ENCODE measurements at places on chromosomes 3 and 15.
A peak's percentile ranks its signal among the peaks of the same experiment; 100 is the strongest.

GRCh38 chr15:83062768-83063180 is 4.3 kb downstream of the BTBD1 start:
- no peak for DNase-seq

DNA sequence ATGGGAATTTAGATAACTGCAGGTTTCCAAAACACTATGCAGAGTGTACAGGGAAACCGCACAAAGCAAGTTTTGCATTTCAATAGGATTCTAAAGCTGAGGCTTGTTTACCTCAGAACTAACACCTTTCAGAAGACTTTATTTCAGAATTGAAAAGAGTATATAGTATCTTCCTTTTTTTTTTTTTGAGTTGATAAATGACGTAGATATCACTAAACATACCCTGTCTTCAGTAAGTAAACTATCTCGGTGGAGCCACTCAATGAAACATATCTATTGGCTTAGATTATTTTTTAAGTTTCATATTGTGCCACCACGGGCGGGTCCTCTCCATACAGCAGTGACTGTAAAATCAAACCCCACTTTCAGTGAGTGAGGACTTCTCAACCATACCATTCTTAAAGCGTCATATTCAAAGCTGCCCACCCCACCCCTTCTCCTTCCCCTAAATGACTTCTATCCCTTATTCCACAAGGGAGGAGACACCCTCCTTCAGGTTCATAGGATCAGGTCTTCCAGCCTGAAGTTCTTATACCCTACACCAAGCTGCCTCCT is 2.0 kb upstream of the TBL1XR1 start:
- DNase-seq, result no peak

GRCh38 chr3:126760541-126760940 is 56.5 kb downstream of the CHCHD6 start:
- DNase-seq, result no peak

- no peak for DNase-seq
These were observed 919.0 kb downstream of the EPHA3 start for GRCh38 chr3:90026406-90026805.

- no peak for DNase-seq
These were observed 22.6 kb downstream of the MTHFS start for GRCh38 chr15:79874242-79874641.

DNA sequence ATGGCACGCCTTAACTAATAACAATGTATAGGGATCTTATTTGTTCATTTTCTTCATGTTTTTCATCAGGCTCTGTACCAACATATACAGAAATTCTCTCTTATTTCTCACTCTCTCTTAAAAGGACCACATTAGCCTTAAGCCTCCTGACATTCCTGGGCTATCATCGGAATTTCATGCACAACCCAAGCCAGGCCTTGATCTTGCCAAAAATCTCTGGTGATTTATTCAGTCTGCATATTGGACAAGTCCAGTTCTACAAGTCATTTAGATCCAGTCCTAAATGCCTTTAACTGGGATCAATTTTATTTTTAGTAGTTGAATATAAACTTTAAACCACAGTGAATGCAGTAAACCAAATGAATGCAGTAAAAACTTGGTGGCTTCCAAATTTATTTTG is 385.4 kb downstream of the MECOM start:
- no peak for DNase-seq

DNA sequence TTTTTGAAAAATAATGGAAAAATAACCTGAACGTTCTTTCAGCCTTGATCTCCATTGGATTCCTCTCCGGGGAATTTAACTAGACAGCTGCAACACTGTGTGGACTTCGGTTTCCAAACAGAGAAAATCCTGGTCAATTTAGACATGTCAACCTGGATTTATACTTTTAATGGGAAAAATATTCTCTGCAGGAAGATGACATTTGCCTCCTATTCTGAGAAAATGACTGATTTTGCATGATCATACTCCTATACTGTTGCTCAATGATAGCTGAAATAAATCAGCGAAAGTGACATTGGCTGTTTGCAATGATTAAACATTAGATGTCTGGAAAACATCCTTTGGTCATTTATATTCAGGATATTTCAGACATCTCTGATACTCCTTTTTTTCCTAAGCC is 94.8 kb downstream of the GABRG3 start:
- no peak for DNase-seq

DNA sequence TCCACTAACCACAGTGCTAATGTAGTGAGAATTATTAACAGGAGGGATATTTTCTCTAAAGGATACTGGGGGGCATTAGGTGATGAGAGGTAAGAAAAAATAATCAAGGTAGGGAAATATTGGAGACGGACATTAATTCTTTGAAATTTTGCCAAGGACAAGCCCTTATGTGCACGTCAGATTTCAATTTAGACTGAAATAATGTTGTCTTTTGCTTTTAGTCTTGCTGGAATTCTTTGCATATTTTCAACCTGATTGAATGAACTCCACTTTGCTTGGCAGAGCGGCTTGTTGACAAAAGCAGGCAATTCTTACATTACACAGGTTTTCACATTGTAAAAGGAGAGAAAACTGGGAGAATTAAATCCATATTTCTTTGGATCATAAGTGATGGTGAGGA is 25.0 kb upstream of the C3orf52 start:
- DNase-seq, result no peak

GRCh38 chr3:41210966-41211365 is 11.7 kb downstream of the CTNNB1 start:
- DNase-seq, result no peak

DNA sequence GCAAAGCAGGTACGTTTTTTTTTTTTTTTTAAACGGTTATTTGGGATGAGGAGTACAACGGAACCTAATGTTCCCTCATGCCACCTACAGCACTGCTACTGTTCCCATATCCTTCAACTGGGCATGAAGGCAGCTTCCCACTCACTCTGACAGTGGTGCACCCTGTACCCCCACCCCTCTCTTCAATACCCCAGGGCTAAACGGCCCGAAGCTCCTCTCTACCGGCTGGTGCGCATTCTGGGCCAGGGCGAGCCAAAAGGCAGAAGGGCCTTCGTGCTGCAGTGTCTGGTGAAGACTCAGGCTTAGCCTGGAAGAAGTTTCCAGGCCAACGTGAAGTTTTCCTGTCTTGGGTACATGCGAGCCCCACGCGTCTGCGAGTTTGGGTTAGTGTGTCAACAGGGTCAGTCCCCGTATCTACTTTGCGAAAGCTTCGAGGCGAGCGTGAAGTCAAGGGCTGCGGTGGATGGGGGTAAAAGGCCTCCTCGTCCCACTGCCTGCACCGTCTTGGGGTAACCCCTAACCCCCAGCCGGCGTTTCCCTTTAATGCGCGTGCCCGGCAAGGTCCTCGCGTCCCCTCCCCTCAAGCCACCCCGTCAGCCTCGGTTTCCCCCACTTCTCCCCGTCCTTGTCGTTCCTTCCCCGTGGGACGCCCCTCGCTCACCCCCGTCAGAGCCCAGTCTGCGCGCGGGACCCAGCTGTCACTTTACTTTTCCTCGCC is 765 bp upstream of the UBE2E2 start:
- DNase-seq, result no peak

DNA sequence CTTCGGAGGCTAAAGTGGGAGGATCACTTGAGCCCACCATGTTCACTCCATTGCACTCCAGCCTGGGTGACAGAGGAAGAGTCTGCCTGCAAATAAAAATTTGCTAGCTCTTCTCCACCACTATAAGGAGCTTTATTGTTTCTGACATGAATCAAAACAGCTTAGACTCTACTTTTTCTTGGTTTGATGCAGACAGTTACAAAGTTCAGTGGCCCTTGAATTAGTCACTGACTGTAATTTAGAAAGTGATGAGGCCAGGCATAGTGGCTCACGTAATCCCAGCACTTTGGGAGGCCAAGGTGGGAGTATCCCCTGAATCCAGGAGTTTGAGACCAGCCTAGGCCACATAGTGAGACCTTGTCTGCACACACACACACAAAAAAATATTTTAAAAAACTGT is 172.4 kb upstream of the CGNL1 start:
- no peak for DNase-seq

DNA sequence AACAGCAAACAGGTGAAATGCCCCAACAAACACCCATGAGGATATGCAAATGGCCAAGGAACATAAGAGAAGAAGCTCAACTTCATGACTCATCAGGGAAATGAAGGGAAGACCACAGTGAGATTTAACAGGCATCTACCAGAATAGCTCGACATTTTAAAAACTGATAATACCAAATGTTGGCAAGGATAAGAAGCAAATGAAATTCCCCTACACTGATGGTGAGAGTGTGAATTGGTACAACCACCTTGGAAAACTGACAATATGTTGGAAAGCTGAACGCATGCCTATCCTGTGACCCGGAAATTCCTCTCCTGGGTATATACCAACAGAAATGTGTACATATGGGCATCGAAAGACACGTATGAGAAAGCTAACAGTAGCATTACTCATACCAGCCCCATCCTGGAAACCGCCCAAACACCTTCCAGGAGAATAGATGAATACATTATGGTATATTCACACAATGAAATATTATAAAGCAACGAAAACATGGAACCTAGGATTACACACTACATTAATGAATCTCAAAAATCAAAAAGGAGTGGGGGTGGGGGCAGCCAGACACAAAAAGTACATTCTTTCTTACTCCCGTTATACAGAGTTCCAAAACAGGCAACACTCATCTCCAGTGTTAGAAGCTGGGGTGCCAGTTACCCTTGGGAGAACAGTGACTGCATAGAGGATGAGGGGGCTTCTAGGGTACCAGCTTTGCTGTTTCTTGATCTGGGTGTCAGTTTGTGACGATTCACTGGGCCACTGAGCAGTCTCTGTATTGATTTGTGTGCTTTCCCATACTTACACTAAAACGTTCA is 16.9 kb downstream of the RFTN1 start:
- DNase-seq, result no peak

DNA sequence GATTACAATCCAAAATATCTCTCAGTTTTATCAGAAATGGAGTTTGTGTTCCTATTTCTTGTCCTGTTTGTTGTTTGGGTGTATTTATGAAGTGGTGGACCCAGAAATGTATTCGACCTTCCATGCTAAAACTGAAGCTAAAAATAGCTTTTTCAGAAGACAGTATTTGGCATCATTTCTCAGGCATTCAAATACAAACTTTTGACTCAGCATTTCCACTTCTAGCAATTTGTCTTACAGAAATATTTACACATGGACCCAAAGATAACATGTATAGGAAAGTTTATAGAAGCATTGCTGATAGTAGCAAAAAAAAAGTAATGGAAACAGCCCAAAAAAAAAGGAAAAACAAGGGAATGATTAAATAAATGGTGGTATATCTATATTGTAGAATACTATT is 156.3 kb downstream of the HCN4 start:
- no peak for DNase-seq

DNA sequence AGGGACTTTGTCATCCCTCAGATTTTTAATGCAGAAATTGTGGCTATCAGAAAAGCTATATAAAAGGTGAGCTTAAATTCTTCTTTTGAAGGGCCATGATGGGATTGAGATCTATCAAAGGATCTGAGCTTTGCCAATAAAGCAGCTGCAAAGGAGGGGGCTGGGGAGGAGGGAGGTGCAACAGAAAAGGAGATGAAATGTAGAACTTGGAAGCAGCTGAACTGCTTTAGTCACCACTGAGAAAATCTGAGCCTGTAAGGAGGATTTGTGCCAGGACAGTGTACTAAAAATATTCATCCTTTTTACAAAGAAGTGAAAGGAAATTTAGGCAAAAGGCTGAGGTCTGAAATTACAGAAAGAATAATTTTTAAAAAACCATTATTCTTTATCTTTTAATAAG is 10.4 kb downstream of the TSPAN3 start:
- DNase-seq, result no peak

DNA sequence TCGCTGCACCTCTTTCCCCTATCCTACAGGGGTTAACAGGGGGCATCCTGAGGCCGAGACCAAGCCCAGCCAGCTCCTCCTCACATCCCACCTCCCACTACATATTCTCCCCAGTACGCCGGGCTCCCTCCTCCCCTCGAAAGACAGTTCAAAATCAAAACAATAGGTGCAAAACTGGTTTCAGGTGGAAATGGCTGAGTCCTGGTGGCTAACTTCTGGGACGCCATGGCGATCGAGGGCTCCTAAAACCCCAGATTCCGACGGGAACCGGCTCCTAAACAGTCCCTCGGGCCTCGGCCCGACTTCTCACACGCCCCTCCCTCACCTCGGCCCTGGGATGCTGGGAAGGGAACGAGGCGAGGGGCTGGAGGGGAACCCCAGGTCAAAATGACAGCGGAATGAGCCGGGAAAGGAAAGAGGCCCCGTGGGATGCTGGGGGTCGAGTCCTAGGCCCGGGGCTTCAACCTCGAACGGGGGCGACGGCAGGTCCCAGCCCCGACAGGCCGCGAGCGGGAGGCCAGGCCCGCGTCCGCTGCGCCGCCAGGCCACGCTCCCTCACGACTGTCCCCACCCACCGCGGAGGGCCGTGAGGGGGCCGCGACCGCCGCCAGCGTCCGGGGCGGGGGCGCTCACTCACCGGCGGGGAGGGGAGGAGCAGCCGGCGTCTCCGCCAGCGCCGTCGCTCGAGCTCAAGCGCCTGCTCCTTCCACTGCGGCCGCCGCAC is 492 bp downstream of the TMCC1 start:
- peak; percentile 92 for DNase-seq

DNA sequence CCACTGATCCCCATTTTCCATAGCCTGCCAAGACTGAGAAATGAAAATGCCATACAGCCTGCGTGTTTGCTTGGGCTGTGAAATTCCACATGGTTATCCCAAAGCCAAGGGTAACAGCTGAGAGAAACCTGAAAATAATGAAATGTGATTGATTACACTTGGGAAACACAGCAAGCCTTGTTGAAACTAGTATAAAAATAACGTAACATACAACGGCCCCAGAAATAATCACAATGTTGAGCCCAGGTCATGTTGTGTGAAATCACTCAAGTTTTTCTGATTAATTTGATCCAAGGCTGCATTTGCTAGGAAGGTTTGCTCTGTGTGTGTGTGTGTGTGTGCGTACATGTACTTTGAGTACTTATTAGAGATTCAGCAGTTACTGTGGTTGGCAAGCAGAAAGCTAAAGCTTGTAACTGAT is 269.0 kb downstream of the OXSM start:
- no peak for DNase-seq

DNA sequence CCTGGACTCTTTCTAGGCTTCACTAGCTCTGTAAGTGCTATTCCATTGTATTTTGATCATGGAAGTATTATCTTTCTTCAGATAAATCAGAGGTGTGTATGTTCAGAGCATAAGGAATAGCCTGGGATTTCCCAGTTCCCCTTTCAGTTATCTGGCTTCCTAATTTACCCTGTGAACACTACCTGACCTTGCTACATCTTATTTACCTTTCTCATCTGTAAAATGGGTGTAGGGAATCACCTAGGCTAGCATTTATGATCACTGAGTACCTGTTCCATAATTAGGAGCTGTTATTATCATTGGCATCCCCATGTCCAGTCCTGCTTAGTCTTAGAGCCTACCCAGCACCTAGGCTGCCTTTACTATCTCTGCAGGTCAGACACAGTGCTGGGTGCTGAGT is 149.3 kb upstream of the NR2F2 start:
- no peak for DNase-seq

DNA sequence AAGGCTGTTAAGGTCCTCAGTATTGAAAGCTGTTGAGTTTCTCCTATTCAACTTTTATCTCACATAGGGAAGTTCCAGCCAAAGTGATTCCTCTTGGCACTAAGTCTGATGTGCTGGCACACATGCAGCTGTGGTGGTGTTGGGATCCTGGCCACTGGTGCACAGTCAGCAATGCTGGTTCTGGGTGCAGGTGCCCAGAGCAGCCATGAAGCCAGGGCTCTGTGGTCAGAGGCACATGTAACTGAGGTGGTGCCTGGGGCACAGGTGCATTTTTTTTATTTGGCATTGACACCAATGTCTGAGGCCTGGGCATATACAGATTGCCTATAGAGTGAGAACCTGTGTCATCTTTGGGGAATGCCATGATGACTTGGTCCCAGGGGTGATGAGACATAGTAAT is 271.4 kb downstream of the POLQ start:
- no peak for DNase-seq

GRCh38 chr3:87674397-87675161 is 384.2 kb downstream of the CGGBP1 start:
- DNase-seq, result no peak

Data from activated effector memory CD4-positive, alpha-beta T cell treated with anti-CD3 and anti-CD28 coated beads, Interleukin-2, amount 50 U/mL, for 16 hours (primary cell).